Naive thymus-derived CD4-positive, alpha-beta T cell (primary cell): ENCODE measurements at places on chromosomes 4 and X. TPM values are rescaled to one million over a fixed set of nuclear protein-coding genes. Genes with fewer than 3 reads are reported as not detected.

GABRE gene
- not detected for total RNA-seq

XIAP gene
- 56.1 TPM for total RNA-seq

FGG gene
- not detected for total RNA-seq

ADGRG4 gene
- total RNA-seq = not detected

CXCL13 gene
- total RNA-seq = 0.23 and 0.56 TPM in 2 replicates

ERCC6L gene
- total RNA-seq = 0.16 TPM

PAGE5 gene
- total RNA-seq = not detected

USP17L27 gene
- total RNA-seq = not detected

SERTM2 gene
- not detected for total RNA-seq

ZNF185 gene
- 0.58 and 1.2 TPM in 2 replicates for total RNA-seq

OFD1 gene
- 50.4 TPM for total RNA-seq

ITIH6 gene
- total RNA-seq = not detected

NAP1L3 gene
- 5.7 TPM for total RNA-seq

HTT gene
- total RNA-seq = 96.7 TPM

GAGE12H gene
- total RNA-seq = not detected in 2 replicates

DCAF8L2 gene
- not detected for total RNA-seq

ELOVL6 gene
- 2.0 TPM for total RNA-seq

EDA gene
- total RNA-seq = 2.7 TPM
